NCI-H1105 treated with DMSO at 0.1 percent for 48 hours (cell line): ENCODE measurements at places on chromosomes 1 and 21.

GRCh38 chr1:2358651-2359640, 32.4 kb downstream of the MORN1 start:
- no peak for DNase-seq

- DNase-seq, result no peak
Measured at GRCh38 chr1:167616521-167616920, 13.5 kb upstream of the RCSD1 start.

- DNase-seq, result no peak
Measured at GRCh38 chr1:75394386-75395139, 216.4 kb downstream of the SLC44A5 start.

GRCh38 chr1:224545571-224545970, 70.5 kb upstream of the CNIH3 start:
- DNase-seq, result no peak

GRCh38 chr1:42753070-42753469, 13.0 kb upstream of the CLDN19 start:
- DNase-seq, result no peak

DNA sequence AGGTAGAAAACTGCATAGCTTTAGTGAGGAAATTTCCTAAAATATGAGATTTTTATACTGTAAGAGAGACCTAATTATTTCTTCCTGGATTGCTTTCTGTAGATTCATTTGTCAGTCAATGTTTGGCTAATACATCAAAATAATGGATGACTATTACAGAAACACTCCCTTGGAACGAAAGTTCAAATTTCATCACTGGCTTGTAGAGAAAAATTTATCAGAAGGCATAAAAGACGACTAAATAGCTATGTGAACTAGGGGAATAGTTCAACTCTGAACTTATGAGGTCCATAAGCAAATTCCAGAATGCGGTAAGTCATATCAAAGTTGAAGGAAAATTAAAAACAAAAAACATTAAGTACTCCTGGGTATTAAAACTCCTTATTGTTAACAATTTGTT, 36.0 kb downstream of the WNT2B start:
- DNase-seq, result no peak

DNA sequence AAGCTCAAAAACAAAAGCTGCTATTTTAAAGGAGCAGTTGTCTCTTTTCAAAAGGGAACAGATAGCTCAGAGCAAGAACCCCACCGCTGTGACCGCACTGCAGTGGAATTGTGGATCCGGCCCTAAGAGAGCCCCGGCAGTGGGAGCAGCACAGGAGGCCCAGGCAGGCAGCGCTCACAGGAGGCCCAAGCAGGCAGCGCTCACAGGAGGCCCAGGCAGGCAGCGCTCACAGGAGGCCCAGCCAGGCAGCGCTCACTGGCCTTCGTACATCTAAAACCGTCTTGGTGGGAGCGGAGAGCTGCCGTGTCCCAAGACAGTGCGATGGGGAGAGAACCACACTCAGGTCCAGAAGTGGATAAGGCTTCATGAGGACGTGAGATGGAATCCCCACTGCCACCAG, 4.0 kb downstream of the TFF3 start:
- no peak for DNase-seq

GRCh38 chr1:14800500-14801076, 202.1 kb downstream of the KAZN start:
- DNase-seq, result no peak

DNA sequence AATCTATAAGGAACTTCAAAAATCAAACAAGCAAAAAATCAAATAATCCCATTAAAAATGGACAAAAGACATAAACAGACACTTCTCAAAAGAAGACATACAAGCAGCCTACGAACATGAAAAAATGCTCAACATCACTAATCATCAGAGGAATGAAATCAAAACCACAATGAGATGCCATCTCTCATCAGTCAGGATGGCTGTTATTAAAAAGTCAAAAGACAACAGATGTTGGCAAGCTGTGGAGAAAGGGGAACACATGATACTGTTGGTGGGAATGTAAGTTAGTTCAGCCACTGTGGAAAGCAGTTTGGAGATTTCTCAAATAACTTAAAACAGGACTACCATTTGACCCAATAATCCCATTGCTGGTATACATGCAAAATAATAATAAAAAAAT, 226.4 kb downstream of the S1PR1 start:
- DNase-seq, result no peak

- DNase-seq, result peak; percentile 25
Measured at GRCh38 chr1:68495968-68496679, 758 bp downstream of the DEPDC1 start.

DNA sequence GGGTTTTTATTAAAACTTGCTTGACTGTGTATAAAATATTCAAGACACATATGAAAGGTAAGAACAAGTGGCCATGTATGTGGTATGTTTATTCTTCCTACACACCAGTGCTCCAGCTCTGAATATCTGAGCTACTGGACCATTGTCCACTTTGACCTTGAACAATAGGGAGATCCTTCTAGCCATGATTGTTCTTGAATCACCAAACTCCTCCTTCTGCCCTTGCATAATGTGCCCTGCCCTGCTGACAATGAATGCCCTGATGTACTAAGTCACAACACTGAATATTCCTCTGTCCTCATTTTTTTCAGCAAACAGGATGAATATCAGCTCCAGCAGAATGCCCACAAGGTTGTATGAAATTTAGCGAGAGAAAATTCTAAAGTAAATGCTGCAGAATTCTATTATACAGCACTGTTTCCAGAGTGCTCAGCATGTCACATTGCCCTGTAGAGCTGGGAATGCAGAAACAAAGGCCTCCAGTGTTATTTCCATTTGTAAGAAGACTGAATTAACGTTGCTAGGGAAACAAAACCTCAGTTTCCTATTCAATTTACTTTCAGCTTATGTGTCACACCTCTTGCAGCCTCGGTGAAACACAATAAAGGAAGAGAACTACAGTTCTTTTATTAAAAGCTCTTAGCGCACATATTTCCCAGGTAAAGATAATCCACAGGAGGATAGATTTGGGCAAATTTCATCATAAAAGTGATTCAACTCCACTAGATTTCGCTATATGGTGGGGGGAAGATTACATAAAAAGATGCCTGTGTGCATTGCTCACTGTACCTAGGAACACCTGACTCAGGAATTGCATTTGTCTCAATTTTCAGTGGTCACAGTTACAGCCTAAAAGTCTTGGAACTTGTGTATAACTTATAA, 187.4 kb upstream of the ATP1B1 start:
- DNase-seq, result no peak

DNA sequence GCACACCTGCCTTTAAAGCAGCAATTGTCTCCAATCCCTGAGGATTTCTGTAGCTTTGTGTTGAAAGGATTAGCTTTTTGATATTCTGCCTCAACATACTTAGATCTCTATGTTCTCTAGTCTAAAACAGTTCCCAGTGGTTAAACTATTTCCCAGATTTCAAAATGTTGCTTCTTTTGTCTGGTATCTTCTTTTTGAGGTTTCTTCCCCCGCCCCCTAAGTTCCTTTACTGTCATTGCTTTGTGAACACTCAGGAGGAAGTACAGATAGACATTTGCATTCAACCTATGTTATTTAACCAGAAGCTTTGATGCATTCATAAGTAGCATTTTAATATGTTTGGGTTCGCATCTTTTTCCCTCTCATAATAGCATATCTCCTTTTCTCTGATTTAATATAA, 33.5 kb downstream of the CYYR1 start:
- no peak for DNase-seq

GRCh38 chr21:46448108-46448507, 10.6 kb upstream of the DIP2A start:
- DNase-seq, result no peak

GRCh38 chr1:228120351-228120750, 11.3 kb upstream of the MRPL55 start:
- no peak for DNase-seq

GRCh38 chr1:13965770-13966398, 265.9 kb downstream of the PRDM2 start:
- peak; percentile 86 for DNase-seq

DNA sequence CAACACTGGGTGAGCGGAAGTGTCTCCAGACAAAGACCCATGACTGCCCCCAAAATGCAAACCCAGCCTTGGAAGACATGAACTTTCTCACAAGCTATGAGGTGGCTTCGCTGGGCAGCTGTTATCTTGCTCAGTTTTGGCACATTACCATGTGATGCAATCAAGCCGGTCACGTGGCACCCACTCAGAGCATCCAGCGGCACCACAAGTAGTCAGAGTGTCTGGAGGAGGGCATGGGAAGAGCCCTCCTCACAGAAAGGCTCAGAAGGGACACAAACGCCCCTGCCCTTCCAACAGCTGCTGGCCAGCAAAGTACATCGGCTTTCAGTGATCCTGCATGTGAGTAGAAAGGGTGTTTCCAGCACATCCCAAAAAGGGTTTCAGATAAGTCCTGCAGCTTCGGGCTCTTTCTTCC, 145.5 kb upstream of the IRF2BP2 start:
- DNase-seq, result peak; percentile 37

DNA sequence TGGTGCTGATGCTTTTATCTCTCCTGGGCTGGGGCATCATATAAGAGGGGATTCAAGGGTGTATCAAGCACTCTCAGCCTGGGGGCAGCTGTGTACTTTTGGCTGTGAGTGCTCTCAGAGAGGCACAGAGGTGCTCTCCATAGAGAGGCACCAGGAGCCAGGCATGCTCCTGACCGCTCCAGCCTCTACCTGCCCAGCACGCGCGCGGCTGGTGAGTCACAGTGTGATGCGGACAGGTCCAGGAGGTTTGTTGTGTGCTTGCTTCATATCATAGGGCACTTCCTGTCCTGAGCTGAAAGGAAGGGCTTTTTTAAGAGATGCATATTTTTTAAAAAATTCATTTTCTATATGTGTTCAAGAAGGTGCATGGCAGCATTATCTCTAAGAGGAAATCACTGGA, 93.6 kb upstream of the BCAR3 start:
- DNase-seq, result no peak

DNA sequence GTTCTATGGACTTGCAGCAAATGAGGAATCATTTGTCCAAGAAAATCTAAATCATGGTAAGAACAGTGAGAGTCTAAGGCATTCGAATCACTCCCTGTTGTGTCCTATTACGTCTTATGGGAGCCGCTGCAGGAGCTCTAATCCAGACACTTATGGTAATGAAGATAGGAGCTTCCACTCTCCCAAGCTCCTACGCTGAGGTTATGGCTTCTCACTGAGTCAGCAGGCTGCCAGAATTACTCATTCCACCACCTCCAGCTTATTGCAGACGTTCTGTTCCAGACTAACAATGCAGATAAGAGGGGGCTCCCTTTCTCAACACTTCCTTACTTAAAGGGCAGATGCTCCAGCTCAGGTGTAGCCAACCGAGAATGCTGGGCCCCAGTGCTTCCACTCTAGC, 212.6 kb downstream of the GREM2 start:
- no peak for DNase-seq

- DNase-seq, result no peak
Measured at GRCh38 chr1:69852706-69853105, 285.0 kb downstream of the LRRC7 start.

DNA sequence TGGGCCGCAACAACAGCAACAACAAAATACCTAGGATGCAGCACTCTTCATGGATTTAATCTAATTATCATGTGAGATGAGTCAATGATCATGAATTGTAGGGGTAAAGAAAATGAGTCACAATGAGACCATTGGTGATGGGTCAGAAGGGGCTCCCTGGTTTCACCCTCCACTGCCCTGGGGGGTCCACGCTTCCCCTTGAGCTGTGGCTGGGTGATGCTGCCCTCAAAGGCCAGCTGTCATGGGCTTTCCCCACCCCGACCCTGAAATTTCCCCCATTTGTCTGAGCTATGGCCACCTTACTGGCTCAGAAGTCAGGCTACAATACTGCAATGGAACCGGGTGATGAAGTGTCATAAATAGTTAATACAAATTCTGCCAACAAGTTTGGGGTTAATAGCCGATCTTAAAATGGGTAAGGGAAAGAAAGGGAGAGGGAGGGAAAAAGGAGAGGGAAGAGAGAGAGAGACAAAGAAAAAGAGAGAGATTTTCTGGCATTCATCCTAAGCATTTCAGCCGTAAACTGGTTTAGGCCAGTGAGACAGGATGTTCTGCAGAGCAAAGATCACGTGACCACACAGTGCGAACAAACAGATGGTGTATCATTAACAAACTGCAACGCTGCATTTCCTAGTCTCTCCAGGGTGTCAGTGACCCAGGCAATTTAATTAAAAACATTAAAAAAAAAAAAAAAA, 143.4 kb upstream of the ERRFI1 start:
- DNase-seq, result peak; percentile 76
